Stimulated activated CD4-positive, alpha-beta T cell treated with anti-CD3 and anti-CD28 coated beads, TNF-alpha, amount 100 ng/mL, for 1 hour (primary cell): ENCODE measurements at places on chromosomes 16 and 17.
A peak's percentile ranks its signal among the peaks of the same experiment; 100 is the strongest.

DNA sequence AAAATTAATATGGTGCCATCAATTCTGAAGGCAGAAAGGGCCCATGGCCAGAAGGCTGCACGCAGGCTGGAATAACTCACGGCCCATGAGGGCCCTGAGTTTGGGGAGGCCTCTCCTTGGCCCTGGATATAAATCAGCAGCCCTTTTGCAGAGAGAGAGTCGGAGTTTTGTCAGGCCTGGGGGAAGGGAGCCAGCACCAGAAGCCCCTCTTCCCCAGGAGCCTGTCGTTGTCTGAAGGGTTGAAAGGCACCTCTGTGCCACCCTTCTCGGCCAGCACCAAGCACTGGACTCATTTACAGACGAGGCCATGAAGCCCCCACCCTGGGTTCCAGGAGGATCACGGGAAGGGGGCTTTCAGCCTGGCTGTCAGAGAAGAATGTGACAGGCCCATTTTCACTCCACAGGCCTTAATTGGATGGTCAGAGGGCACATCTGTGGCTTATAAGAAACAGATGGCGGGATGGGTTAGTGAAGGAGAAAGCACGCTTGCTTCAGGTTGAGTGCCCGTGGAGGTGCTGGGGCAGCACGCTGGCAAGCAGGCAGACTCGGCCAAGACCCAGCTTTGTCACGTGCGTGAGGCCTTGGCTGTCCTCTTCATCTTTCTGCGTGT is 140.6 kb downstream of the CLEC16A start:
- no peak for DNase-seq

- no peak for DNase-seq
Measured at GRCh38 chr16:70781800-70782199, 19.2 kb downstream of the VAC14 start.

DNA sequence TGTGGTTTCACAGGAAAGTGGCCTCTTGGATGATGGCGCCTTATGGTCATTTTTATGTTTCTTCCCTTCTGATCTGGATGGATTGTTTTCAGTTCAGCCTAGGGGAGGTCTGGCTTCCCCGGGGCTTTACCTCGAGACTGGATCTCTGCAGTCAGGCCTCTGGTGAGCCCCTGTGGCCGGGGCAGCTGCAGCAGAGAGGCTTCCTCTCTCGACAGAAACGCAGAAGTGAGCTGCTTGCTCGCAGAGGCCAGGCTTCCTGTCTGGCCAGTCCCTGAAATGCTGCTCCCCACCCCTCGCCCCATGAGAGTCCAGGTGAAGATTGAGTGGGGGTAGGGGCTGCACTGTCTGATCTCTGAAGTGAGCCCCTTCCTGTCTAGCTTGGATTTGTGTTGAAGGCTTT is 44.0 kb downstream of the PLCG2 start:
- no peak for DNase-seq

- DNase-seq: no peak
Measured at GRCh38 chr17:17926840-17927449, 45.3 kb downstream of the TOM1L2 start.

DNA sequence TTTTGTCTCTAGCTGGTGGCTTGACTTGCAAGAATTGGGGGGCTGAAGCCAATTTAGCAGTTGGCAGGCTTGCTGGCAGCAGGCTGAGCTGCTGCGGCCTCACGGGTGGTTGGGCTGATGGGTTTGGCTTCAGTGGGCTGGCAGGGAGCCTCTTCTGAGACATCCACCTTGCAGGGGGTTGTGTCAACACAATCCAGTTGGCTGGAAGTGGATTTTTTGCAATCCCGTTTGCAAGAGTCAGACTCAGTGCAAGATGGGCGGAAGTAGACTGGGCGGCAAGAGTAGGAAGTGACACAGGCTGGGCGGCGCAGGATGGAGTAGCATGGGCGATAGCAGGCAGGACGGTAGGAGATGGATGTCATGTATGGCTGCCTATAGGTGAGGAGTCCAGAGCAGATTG is 1.5 kb downstream of the KRTAP16-1 start:
- DNase-seq: no peak

DNA sequence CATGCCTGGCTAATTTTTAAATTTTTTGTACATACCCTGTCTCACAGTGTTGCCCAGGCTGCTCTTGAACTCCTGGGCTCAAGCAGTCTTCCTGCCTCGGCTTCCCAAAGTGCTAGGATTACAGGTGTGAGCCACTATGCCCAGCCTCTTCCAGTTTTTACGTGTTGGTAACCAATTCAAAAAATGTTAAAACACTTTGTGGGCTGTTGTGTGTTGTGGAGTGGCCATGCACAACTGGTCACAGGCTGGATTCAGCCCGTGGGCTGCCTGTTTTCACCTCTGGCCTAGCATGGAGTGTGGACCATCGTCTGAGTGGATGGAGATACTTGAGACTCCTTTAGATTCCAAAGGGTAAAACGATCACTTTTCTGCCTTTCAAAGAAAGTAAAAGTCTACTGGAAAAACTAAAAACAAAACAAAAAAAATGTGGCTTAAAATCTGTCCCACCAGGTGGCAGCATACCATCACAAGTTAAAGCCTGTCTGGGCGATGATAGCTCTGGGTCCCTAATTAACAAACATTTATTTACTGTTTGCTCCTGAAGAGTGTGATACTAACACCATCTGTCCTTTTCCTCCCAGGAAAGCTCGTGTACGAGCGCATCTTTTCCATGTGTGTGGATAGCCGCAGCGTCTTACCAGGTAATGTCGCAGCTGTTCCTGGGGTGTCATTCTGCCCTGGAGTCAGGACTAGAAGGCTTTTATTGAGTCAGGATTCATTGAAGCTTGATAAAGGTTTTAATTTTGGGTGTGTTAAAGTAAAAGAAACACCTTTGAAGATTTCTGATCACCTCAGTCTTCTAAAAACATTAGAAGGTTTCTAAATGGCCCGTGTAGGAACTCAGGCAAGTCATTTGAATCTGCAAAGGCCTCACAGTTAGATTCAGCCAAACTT is 45.8 kb downstream of the VPS35L start:
- DNase-seq: peak; percentile 3

DNA sequence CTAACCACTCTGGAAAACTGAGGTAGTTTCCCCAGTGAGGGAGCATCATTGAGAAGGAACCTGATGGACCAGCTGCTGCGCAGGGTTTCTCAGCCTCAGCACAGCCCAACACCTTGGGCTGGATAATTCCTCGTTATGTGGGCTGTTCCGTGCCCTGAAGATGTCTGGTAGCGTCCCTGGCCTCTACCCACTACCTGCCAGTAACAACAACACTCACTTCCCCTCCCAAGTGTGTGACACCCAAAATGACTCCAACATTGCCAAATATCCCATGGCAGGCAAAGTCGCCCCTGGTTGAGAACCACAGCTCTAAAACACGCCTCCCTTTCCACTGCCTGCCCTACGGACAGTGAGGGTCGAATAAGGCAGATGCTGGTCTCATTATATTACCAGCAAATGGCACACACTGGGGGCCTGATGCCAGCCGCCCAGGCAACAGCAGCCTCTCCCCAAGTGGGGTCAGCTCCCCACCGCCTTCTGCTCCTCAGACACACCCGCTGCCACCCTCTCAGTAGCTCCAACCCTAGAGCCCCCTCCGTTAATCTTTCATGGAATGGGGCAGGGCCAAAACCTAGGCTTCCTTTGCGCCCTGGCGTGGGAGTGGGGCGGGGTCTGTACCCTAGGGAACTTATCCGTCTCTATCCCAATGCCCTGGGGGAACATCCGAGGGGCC is 1.0 kb downstream of the RHBDF2 start:
- no peak for DNase-seq
